Left renal pelvis (tissue), 4 donors: ENCODE measurements at places on chromosomes 7 and 10. TPM values are rescaled to one million over a fixed set of nuclear protein-coding genes. Genes with fewer than 3 reads are reported as not detected.

JCAD gene
- 30.4 TPM for polyA plus RNA-seq

FAM25A gene
- not detected for polyA plus RNA-seq

DNA sequence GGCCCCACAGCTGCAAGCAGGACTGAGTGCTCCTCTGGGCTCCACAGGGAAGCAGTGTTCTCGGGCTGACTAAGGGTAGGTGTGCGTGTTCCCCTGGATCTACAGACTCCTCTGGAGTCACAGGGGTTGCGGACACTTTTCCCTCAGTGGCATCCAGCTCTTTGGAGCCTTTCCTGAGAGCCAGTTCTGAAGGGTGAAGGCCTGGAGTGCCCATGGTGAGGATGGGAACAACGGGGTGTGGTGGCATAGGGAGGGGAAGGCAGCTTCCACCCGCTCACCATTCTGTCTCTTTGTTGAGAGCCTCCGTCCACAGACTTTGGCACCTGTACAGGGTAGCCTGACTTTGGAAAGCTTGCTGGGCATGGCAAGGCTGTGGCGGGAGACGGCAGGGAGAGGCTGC lies 104.1 kb upstream of the PCBD1 start:
- DNase-seq = no peak

DNA sequence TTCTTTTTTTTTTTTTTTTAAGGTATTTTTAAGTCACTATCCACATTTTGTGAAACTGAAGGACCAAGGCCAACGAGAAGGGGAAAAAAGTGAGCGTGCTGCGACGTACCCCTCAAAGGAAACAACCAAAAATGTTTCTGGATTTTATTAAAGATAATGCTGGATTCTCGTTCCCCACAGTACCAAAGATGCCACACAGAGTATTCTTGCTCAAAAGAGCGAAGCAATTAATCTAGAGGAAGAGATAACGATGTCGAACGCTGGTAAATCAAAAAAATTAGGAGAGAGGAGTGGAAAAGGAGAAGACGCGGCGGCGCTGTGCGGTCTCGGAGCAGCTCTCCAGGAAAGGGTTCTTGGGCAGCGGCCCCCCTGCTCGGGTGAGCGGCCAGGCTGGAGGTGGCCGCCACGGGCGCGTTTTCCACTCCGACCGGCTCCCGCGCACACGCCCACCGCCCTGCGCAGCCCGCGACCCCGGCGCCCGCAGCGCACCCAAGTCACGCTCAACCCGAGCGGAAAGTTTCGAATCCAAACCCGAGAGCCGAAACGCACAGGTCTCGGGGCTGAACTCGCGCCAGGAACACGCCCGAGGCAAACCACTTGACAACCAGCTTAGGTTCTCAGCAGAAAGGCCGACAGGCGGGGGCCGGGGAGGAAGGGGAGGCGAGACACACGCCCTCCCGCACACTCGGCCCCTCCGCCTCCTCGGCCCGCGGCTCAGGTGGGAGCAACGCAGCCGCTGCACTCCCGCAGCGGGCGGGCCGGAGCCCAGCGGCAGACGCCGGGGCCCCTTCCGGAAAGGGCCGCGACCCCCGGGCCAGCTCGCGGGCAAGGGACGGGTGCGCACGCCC lies 989 bp downstream of the SRPK2 start:
- peak; percentile 50 for DNase-seq

DNA sequence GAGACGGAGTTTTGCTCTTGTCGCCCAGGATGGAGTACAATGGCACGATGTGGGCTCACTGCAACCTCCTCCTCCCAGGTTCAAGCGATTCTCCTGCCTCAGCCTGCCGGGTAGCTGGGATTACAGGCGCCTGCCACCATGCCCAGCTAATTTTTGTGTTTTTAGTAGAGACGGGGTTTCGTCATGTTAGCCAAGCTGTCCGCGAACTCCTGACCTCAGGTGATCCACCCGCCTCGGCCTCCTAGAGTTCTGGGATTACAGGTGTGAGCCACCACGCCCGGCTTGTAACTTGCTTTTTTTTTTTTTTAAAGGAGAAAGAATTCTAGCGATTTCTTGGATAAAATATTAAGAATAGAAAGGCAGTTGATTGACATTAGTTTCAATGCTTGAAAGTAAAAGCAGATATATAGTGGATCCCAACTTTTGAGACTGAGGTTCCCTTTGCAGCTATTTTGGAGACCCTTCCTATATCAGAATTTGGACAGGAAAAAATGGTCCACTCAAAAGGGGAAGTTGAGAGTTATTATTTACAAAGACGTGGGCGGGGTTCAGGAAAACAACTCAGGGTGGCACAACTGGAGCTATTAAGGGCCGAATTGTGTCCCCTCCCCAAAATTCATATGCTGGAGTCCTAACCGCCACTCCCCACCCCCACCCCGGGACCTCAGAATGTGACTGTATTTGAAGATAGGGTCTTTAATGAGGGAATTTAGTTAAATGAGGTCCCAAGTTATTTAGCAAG lies 1.3 kb upstream of the ERCC6 start:
- DNase-seq = no peak

ATOH7 gene
- 1.6 TPM for polyA plus RNA-seq

MYOF gene
- polyA plus RNA-seq = 39.7 TPM

NPFFR1 gene
- 0.10 TPM for polyA plus RNA-seq

SPAM1 gene
- polyA plus RNA-seq = not detected

CCL24 gene
- not detected for polyA plus RNA-seq

GRCh38 chr10:57015595-57016318 lies 654.7 kb upstream of the ZWINT start:
- DNase-seq = peak; percentile 15

- DNase-seq = no peak
Measured at GRCh38 chr10:3754727-3755439, 30.1 kb downstream of the KLF6 start.

OR2A1 gene
- 1.5 TPM for polyA plus RNA-seq

GRCh38 chr7:2782121-2782520 lies 62.0 kb downstream of the GNA12 start:
- no peak for DNase-seq

DNA sequence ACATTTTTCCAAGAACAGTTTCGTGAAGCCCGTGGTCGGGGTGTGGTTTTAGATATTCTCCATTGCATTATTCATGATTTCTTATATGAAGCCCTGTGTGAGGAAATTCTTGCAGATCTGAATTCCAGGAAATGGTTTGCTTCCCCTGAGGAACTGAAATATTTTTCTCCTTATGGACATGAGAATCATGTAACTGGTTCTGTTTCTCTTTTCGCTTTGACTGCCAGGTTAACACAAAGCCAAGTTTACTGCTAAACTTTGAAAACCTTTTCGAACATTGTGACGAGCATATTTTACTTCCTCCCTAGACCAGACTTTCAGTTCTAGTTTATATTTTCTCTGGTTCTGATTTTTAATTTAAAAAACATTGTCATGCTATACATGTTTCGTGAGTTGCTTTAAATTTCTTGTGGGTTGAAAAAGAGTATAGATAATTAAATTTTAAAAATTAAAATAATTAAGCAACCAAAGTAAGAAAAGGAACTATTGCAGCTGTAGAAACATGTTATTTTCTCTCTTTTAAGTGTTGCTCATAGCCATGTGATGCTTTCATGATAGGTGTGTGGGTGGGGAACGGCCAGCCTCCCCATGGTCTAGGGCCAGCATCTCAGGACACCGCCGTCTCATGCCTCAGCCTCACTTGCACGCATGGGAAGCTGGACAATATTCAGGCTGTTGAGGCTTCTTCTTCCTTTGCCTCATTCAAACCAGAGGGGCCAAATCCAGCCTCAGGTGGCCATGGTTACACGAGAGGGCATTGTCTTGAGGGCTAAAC lies 97.1 kb downstream of the CREB5 start:
- DNase-seq = no peak

SAMD9 gene
- 4.7 TPM for polyA plus RNA-seq
